ENCODE measurements at places on chromosomes 2 and 18. TPM values are rescaled to one million over a fixed set of nuclear protein-coding genes. Genes with fewer than 3 reads are reported as not detected.
A peak's percentile ranks its signal among the peaks of the same experiment; 100 is the strongest.

The GPC1 gene
- 3.2 TPM for total RNA-seq

DNA sequence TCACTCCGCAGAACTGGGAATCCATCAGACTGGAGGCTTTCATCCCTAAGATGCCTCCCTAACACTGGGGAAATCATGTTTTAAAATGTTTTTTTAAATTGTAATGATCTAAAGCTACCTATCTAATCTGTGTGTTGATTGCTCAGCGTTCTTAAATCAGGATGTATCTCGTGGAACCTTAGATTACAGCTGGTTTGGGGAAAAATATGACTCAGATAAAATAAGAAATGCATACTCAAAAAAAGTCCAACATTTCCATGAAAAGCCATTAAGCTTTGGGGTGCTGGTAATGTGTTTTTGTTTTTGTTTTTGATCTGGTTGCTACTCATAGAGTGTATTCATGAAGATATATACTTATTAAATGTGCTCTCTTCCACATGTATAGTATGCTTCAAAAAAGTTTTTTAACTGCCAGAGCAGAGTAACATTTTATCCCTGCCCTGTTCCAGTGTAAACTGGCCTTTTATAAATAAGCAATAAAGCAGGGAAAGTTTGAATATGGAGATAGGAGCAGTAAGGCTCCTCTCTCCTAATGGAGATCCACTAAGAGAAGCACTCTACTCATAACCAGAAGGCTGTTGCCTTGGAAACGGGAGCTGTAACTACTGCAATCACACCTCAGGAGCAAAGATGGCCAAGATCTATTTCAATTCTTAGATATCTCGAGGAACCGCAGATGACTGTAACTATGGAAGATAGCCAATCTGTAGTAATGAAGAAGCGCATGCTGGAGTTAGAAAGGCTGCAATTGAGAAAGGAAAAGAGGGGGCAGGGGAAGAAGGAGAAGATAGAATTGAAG is 41.6 kb downstream of the ANKRD44 start:
- peak; percentile 55 for DNase-seq
- peaks cover 96% of the 10 kb centered on the region for H3K4me1 ChIP-seq
- H3K27me3 ChIP-seq = no peaks in the 10 kb centered on the region
- peak overlapping the region; percentile 51 for H3K27ac ChIP-seq

The HMSD gene
- 65.8 TPM for total RNA-seq

DNA sequence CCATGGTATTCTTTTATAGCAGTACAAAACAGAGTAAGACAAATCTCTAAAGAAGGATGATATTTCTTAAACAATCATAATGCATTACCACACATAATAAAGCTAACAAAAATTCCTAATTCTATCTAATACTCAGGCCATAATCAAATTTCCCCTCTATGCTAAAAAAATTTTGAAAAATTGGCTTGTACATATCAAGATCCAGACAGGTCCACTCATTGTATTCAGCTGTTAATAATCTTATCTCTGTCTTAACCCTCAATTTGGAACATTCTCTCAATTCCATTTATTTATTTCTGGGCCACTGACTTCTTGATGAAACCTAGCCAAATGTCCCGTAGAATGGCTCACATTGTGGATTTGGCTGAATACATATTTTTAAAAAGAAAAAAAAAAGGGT is 59.1 kb upstream of the PAX3 start:
- H3K4me1 ChIP-seq = no peaks in the 10 kb centered on the region
- H3K36me3 ChIP-seq = no peaks in the 10 kb centered on the region
- no peak overlapping the region for H3K27ac ChIP-seq
- H3K4me3 ChIP-seq = no peak overlapping the region
- peaks cover 10% of the 10 kb centered on the region for H3K27me3 ChIP-seq

The MOCOS gene
- total RNA-seq = 1.2 TPM

The TFCP2L1 gene
- 0.10 TPM for total RNA-seq

DNA sequence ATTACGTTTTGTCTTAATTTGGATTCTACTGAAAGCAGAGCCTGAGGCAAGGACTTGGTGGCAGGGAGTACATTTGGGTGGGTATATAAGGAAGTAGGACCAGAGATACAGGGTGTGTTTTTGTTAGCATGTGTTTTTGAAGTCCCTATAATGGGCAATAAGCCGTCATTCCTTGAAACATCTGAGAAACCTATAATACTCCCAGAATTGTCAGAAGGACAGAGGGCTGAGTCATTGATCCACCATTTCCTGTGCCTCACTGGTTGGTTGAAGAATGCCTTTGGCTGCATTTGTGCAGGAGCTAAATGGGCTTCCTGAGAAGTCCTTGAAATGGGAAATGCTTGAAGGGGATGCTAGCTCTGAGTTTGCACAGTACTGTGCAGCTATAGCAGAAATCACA is 281.8 kb upstream of the ZEB2 start:
- no peak overlapping the region for H3K4me3 ChIP-seq
- H3K27ac ChIP-seq = no peak overlapping the region
- no peak for DNase-seq
- no peaks in the 10 kb centered on the region for H3K36me3 ChIP-seq
- H3K27me3 ChIP-seq = no peaks in the 10 kb centered on the region

The ACKR3 gene
- total RNA-seq = 0.83 TPM

- H3K27me3 ChIP-seq = no peaks in the 10 kb centered on the region
- H3K4me1 ChIP-seq = no peaks in the 10 kb centered on the region
- H3K36me3 ChIP-seq = no peaks in the 10 kb centered on the region
- no peak overlapping the region for H3K27ac ChIP-seq
These were observed 521.7 kb upstream of the SPHKAP start for GRCh38 chr2:228703152-228703551.

The ANO7 gene
- total RNA-seq = 0.90 TPM

The IHH gene
- 0.14 TPM for total RNA-seq

The NEUROD1 gene
- not detected for total RNA-seq

DNA sequence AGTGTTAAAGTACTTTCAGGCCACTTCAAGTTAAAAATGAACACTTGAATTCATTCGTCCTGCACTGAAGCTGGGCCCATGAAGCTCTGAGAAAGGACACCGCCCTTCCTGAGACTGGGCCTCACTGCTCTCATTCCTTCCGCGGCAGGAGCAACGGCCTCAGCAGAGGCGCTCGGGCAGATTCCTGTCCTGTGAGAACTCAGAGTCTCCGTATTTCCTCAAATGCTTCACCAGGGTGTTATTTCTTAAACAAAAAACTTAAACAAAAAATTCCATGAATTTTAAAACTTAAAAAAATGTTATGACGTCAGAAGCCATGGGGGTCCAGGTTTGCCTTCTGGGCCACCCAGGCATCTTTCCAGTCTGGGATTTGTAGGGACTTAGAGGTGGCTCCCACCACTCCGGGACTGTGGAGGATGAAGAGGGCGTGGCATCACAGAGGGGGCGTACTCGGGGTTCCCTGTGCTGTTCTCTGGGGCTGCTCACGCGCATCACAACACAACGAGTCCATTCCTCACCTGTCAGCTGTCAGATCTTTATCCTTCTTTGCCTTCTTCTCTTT is 115.9 kb upstream of the ASB18 start:
- H3K27ac ChIP-seq = no peak overlapping the region
- H3K27me3 ChIP-seq = peaks cover 7% of the 10 kb centered on the region
- H3K4me1 ChIP-seq = peaks cover 2% of the 10 kb centered on the region
- H3K4me3 ChIP-seq = no peak overlapping the region

DNA sequence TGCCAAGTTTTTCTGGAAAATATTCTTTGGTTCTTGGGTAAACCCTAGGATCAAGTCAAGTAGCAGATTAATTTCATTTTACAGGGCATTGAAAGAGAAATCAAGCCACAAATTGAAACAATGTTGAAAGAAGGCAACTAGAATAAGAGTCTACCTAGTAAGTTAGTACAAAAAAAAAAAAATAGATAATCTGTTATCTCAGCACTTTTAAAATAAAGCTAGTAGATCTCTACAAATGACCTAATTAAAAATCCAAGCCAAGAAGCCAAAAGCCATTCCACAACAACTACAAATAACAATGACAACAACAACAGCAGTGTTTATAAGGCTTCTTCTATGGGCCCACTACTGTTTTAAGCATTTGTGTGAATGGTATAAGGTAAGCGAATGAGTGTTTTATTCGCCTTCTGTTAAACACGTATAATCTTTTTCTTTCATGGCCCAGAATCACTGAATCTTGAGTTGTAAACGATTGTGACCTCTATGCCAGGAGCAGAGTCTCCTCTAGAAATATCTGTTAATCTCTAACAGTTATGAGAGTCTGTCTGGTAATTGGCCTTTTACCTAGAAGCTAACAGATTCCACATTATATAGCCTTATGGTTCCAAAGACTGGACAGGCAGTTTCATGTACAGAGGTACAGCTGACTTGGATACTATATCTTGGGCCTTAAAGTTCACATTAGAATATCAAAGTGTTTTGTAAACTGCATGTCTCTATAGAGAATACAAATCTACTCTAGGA is 28.6 kb upstream of the CUL3 start:
- no peak overlapping the region for H3K4me3 ChIP-seq
- H3K36me3 ChIP-seq = no peaks in the 10 kb centered on the region
- DNase-seq = no peak
- H3K27ac ChIP-seq = no peak overlapping the region
- H3K27me3 ChIP-seq = peaks cover 4% of the 10 kb centered on the region

The ACOXL gene
- total RNA-seq = 0.19 TPM

- no peak overlapping the region for H3K27ac ChIP-seq
- peak overlapping the region; percentile 78 for H3K4me3 ChIP-seq
- H3K4me1 ChIP-seq = peaks cover 44% of the 10 kb centered on the region
- H3K27me3 ChIP-seq = peaks cover 37% of the 10 kb centered on the region
- DNase-seq = peak; percentile 71
These were observed 1.0 kb upstream of the LDLRAD4 start for GRCh38 chr18:13217466-13217961.

- H3K4me3 ChIP-seq = no peak overlapping the region
- no peak overlapping the region for H3K27ac ChIP-seq
- H3K27me3 ChIP-seq = peaks cover 41% of the 10 kb centered on the region
- H3K4me1 ChIP-seq = no peaks in the 10 kb centered on the region
- DNase-seq = no peak
- no peaks in the 10 kb centered on the region for H3K36me3 ChIP-seq
These were observed 1.6 kb downstream of the DSC2 start for GRCh38 chr18:31100436-31101182.

The FBXO41 gene
- 19.8 TPM for total RNA-seq

- DNase-seq = no peak
- no peak overlapping the region for H3K4me3 ChIP-seq
- H3K27ac ChIP-seq = no peak overlapping the region
- no peaks in the 10 kb centered on the region for H3K27me3 ChIP-seq
- no peaks in the 10 kb centered on the region for H3K36me3 ChIP-seq
- no peaks in the 10 kb centered on the region for H3K4me1 ChIP-seq
These were observed 27.5 kb downstream of the REEP1 start for GRCh38 chr2:86309966-86310365.

The CPSF3 gene
- 62.3 TPM for total RNA-seq

GRCh38 chr2:4604767-4605166 is 901.4 kb downstream of the DCDC2C start:
- no peaks in the 10 kb centered on the region for H3K4me1 ChIP-seq
- DNase-seq = no peak
- H3K27me3 ChIP-seq = no peaks in the 10 kb centered on the region
- H3K4me3 ChIP-seq = no peak overlapping the region

- no peaks in the 10 kb centered on the region for H3K36me3 ChIP-seq
- no peak for DNase-seq
- no peak overlapping the region for H3K27ac ChIP-seq
These were observed 7.4 kb downstream of the ASXL3 start for GRCh38 chr18:33585431-33585775.

- H3K27me3 ChIP-seq = no peaks in the 10 kb centered on the region
- H3K4me1 ChIP-seq = no peaks in the 10 kb centered on the region
- H3K27ac ChIP-seq = no peak overlapping the region
- no peak overlapping the region for H3K4me3 ChIP-seq
These were observed 40.0 kb upstream of the FRZB start for GRCh38 chr2:182906454-182906853.

GRCh38 chr2:126905991-126906390 is 7.3 kb downstream of the TEX51 start:
- H3K4me3 ChIP-seq = no peak overlapping the region
- H3K27ac ChIP-seq = no peak overlapping the region
- no peaks in the 10 kb centered on the region for H3K36me3 ChIP-seq
- H3K27me3 ChIP-seq = no peaks in the 10 kb centered on the region
- H3K4me1 ChIP-seq = no peaks in the 10 kb centered on the region

DNA sequence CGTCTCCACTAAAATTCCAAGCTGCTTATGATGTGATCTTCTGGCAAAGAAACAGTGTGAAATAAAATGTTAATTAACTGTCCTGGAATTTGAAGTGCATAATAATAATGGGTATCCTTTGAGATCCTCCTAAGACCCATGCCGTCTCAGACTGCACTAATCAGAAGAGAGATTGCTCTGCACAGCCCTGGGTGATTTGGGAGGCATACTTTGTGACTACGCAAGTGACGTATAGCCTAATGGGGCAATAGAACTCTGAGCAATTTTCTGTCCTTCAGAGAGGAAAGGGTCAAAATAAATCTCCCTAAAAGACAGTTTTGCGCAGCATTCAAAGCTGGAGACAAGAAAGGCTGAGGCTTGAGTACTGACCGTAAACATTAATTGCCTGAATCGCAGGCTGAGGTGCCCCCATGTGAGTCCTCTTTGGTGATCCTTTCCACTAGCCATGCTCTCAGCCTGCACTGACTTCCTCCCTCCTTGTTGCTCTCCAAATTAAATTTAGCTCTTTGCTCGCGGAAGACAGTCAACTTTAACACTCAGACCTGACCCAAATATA is 76.0 kb downstream of the DPP4 start:
- H3K27me3 ChIP-seq = no peaks in the 10 kb centered on the region
- DNase-seq = no peak
- peaks cover 72% of the 10 kb centered on the region for H3K4me1 ChIP-seq

DNA sequence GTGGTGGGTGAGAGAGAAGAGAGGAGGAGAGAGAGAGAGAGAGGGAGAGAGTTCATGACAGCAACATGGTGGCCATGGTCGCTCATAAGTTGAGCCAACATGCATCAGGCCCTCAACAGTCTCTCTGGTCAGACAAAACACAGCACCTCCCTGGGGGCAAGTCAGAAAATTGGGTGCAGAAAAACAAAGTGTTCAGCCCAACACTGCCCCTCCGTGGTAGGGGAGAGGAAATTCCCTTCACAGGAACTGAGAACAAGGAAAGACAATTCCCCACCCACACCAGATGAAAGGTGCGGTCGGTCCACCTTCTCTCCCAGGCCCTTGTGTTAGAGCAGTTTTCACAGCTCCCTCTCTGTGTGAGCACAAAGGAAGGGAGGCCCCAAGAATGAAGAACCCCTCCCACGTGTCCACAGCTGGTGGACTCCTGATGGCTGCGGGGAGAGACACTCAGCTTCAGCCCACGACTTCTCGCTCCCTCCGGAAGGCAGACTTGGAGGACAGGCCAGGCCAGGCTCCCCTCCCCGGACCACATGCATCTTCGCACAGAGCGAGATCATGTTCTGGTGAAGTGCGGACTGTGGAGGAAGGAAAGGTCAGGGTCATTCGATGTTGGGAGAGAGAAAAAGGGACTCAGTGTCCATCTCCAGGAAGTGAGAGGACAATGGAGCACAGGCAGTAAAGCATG is 181.7 kb downstream of the ANAPC1 start:
- no peak overlapping the region for H3K27ac ChIP-seq
- no peaks in the 10 kb centered on the region for H3K36me3 ChIP-seq
- peak overlapping the region; percentile 24 for H3K4me3 ChIP-seq
- H3K27me3 ChIP-seq = peaks cover 15% of the 10 kb centered on the region
- peaks cover 75% of the 10 kb centered on the region for H3K4me1 ChIP-seq
